Caki2 (cell line): ENCODE measurements at places on chromosomes 13 and 19. TPM values are rescaled to one million over a fixed set of nuclear protein-coding genes. Genes with fewer than 3 reads are reported as not detected.

SULT2A1 gene
- total RNA-seq: not detected in 2 replicates

NKPD1 gene
- total RNA-seq: not detected in 2 replicates

DNA sequence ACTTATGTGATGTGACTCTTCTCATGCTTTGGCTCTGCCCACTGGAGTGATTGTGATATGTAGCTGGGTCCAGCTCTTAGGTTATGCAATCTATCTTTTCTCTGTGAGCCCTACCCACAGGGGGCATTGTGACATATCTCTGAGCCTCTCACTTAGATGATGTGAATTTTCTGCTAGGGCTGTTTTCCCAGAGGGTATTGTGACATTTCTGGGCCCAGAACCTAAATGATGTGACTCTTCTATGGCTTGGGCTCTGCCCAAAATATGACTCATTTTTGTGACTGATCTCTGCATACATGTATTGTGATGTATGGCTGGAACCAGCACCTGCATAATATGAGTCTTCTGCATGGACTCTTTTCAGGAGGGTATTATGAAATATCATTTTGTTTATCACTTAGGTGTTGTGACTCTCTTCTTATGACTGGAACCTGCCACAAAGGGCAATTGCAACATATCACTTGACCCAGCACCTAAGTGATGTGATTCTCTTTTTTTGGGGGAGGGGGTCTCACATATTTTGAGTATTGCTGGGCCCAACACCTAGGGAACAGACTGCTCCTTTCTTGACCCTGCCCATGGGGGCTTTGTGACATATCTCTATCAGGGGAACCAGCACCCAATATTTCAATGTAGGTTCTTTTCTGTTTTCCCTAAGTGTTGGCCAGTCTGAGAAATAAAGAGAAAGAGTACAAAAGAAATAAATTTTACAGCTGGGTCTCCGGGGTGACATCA, 12.1 kb upstream of the ZNF254 start:
- no peak for DNase-seq

DNA sequence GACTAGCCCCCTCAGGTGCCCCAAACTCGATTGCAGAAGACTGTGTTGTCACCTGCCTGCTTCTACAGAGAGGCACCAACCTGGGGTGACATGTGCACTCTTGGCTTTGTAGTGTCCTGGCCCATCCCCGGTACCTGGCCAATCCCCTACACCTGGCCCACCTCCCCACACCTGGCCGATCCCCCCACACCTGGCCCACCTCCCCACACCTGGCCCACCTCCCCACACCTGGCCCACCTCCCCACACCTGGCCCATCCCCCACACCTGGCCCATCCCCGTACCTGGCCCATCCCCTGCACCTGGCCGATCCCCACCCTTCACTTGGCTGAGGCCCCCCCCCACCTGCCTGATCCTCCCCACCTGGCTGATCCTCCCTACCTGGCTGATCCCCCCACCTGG, 25.4 kb downstream of the ATP11A start:
- DNase-seq: no peak

- no peak for DNase-seq
These were observed 91.0 kb downstream of the UFM1 start for GRCh38 chr13:38440666-38441065.

- DNase-seq: no peak
These were observed 3.6 kb upstream of the IFNL2 start for GRCh38 chr19:39264306-39265290.

GRCh38 chr19:43639519-43640423, at the start of gene CADM4:
Gene CADM4 (minus strand): TSS chr19:43639850. CDS start chr19:43639790, 60 bp downstream.
- no peak for DNase-seq

DNA sequence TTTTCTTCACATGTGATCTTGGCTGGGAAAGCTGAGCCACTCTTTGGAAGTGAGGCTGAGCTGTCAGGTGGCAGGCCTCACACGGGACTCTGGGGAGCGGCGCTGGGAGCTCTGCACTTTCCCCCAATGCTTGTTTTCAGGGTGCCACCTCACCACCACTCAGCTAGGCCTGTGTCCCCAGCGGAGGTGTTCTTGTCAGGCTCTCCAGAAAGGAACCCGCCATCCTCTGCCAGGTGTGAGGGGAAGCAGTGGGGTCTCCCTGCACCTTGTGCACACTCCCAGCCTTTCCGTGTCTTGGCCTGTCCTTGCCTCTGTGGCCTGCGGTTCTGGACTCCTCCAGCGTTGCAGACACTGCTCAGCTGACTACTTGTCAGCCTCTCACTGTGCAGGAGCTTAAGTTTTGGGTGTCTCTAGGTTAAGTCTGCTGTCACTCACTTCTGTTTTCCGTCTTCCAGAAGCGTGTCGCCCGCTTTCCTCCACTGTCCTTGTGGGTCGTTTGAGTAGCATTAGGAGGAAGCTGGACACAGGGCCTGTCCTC, 51.9 kb downstream of the GGACT start:
- DNase-seq: no peak

- peak; percentile 84 for DNase-seq
These were observed 5.0 kb upstream of the C19orf33 start for GRCh38 chr19:38298821-38299680.
